ENCODE measurements at places on chromosomes 2 and 18.

DNA sequence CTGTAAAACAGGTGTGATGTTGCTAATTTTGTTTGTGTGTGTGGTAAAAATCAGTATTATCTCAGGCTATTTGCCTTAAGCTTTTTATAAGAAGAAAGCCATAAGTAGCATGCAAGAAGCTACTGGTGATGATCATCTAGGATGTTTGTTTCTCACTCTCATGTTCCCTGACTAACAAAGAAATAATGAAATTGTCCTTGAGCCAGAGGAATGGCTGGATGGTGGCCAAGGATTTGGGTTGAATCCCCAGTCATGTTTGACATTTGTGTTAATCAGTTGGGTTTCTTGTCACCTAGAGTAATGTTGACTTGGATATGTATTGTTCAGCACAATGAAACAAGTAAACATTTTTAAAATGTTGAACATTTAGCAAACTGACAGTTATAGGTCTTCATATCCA, 496.8 kb upstream of the ZEB2 start:
- DNase-seq = no peak

- DNase-seq = no peak
These were observed 99.1 kb upstream of the NEUROD1 start for GRCh38 chr2:181779288-181780021.

DNA sequence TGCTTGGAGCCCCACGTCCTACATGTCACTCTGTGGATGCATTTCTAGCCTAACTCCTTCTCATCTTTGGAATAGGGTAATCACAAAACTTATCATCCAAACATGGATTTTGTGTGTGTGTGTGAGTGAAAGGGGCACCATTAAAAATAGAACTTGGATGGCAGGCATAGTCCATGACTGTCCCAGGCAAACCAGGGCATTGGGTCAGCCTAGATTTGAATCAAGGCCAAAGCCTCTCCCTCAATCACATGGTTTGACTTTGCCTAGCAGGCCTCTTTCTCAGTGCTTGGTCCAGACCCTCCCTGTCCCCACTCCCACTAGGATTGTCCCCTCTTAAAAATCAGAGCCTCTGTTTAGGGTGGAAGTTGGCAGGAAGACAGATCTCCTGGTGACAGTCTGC, 67.4 kb upstream of the BCL2L11 start:
- DNase-seq = no peak

- peak; percentile 46 for DNase-seq
These were observed 127.3 kb downstream of the PRKCE start for GRCh38 chr2:45778720-45779171.

GRCh38 chr2:137523931-137524330, 440.3 kb upstream of the HNMT start:
- no peak for DNase-seq

DNA sequence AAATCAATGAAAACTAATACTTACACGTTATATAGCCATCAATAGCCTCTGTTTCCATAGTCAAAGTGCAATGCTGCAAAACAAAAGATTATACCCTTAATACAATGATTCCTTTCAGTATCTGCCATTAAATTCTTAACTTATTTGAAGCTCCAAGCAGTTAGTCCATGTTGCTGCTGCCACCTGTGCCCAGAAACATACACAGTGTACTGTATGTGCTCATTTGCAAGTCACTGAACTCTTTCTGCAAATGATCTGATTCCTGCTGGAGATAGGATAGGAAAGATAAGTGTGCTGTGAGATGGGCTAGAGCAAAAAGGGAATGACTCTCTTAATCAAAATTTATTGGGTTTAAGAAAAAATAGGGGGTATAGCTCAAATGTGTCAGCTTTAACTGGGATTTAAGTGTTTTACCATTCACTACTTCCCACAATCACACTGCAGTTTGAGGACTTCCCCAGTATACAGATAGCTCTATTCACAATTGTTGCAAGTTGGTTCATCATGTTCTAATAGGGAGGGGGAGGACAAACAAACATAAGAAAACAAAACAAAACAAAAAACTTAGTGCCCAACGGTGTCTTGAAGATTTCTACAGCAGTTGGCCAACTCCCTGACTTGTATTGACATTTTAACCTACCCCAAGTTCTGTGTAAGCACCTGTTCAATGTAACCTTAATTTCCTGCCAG, 2.7 kb downstream of the IKZF2 start:
- DNase-seq = no peak

DNA sequence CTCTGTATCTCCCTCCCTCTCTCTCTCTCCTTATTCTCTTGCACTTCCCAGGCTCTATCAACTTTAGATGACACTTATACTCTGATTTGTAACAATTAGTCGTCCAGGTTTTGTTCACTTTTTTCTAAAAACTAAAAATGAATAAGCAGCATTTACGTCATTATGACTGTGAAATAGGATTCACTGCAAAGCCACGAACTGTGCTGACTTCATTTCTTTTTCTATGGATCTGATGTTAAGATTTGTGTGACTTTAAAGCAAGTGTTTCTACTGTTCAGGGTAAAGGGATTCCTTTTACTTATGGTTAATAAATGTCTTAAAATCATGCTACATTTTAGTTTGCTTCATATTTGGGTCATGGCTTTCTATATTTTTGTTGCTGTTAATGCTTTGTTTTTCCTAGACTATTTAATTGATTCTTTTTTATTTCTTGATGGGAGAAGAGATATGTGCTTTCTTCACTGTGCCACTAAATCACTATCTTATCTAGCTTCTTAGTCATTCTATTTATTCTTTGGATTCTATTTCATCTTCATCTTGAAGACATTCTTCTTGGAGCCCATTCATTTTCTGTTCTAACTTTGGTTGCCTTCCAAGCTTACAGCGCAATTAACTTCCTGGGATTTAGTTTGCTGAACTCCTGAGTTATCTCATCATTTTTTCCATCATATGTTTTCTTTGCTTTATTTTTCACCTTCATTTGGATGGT, 480.4 kb upstream of the TRIB2 start:
- no peak for DNase-seq

GRCh38 chr2:104518256-104518655, 335.7 kb upstream of the POU3F3 start:
- DNase-seq = no peak

GRCh38 chr2:96340493-96341414, 5.2 kb downstream of the NCAPH start:
- DNase-seq = no peak

GRCh38 chr2:174785481-174785880, 21.2 kb upstream of the CHRNA1 start:
- no peak for DNase-seq

DNA sequence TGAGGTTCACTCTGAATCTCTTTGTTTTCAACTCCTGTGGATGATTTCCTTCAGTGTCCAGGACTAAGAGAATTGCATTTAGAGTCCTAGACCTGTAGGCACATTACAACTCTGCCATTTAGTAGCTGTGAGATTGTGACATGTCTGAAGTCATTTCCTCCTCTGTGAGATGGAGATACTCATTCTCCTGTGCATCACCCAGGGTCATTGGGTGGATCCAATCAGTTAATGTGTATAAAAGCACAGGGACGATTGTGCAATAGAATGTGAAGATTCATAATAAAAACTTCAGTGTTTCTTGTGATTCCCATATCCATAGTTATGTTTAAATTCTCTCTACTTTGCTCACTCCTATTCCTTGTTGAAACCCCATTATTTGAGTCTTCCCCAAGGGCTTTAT, 113.6 kb downstream of the DIS3L2 start:
- DNase-seq = no peak

DNA sequence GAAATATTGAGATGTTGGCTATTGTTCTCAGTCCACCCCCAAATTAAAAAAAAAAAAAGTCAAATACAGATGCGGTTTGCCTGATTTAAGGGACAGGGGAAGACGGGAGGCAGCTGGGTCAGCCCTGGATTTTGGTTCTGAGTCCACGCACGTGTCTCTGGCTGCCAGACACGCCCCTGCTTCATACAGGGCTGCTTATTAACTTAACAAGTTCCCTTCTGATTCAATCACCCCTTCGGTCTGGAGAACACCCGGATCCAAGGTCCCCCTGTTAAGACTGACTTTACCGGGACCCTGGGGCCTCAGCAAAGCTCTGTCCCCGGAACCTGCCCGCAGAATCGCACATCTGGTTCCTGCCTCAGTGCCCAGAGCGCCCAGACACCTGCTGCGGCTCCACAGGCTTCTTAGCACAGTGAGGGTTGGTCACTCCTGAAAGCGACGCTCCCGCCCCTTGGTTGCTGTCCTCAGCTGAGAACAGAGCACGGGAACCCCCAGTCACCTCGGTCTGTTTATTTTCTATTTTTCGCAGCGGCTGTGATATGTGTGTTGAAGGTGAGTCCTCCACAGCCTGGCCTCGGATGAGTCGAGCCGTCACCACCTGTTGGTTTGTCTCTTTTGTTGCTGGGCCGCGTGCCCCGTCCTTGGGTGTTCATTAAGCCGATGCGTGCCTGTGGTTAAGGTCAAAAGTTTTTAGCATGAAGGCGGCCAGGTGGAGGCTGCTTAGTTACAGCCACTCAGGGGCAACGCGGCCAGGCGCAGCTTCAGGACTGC, 57.2 kb downstream of the RTP5 start:
- no peak for DNase-seq

GRCh38 chr2:146270618-146271017, 1574.2 kb upstream of the ACVR2A start:
- no peak for DNase-seq

GRCh38 chr18:22846088-22846683, 86.9 kb upstream of the RBBP8 start:
- no peak for DNase-seq

GRCh38 chr2:230179907-230180306, 39.9 kb downstream of the SP110 start:
- no peak for DNase-seq

DNA sequence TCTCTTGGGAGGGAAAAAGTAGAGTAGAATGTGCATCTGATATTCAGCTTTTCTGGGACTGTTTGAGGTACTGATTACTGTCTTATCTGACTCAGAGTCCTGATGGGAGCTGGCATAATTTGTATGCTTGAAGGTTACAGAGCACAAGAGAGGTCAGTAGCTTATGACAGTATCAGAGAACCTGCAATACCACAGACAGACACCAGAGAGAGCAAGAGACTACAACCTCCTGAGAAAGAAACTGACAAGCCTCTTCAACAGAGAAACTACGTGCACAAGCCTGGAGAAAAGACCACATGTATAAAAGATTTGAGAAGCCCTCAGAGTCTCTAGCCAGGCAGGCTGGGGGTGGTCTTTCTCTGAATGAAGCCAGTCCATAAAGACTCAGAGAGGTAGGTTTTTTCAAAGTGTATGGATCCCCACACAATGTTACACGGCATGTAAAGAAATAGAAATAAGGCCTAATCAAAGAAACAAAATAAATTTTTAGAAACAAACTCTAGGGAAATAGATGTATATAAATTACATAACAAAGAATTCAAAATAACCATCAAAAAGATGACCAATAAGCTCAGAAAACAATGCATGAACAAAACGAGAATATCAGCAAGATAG, 568.3 kb downstream of the LRRTM4 start:
- DNase-seq = peak; percentile 60

Measured in SHP77 (cell line).